ENCODE measurements at places on chromosomes 12 and 14. TPM values are rescaled to one million over a fixed set of nuclear protein-coding genes. Genes with fewer than 3 reads are reported as not detected.
A peak's percentile ranks its signal among the peaks of the same experiment; 100 is the strongest.

DNA sequence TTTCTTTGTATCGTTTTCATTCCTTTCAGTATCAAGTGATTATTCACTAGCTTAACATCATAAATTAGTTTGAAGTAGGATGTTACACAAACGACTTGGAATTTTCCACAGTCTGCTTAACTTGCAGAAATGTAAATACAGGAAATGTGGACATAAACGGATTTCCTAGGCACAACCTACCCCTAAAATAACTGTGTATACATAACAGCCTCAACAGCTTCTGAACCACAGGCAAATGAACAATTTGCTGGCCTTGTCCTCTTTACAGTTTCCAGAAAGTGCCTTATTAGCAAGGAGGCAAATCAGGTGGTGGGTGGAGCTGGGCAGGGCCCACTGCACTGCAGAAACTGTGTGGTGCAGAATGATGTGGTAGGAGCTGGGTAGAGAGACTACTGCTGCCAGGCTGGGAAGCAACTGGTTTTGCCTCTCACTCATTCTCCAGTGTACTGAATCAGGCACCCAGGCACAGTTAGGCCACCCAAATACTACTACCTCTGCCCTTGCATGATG lies 14.1 kb downstream of the DRAM1 start:
- no peak for DNase-seq

- DNase-seq: no peak
Observed at GRCh38 chr12:12216349-12217017, 50.4 kb downstream of the LRP6 start.

- peak; percentile 42 for DNase-seq
Observed at GRCh38 chr14:94392510-94392935, 4.1 kb upstream of the SERPINA1 start.

DNA sequence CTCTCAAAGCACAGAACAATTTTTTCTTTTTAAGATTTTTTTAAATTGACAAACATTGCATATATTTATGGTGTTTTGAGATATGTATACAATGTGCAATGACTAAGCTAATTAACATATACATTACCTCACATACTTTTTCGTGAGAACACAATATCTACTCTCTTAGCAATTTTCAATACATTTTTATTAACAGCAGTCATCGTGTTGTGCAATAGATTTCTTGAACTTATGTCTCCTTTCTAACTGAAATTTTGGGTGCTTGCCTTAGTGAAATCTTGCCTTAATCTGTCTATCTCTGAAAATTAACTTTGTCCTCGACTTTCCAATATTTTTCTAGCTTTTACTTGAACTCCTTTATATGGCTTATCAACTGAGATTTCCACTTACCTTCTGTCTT lies 6.8 kb downstream of the OR10A7 start:
- no peak for DNase-seq

- DNase-seq: no peak
Observed at GRCh38 chr12:89033062-89033461, 319.2 kb downstream of the DUSP6 start.

DNA sequence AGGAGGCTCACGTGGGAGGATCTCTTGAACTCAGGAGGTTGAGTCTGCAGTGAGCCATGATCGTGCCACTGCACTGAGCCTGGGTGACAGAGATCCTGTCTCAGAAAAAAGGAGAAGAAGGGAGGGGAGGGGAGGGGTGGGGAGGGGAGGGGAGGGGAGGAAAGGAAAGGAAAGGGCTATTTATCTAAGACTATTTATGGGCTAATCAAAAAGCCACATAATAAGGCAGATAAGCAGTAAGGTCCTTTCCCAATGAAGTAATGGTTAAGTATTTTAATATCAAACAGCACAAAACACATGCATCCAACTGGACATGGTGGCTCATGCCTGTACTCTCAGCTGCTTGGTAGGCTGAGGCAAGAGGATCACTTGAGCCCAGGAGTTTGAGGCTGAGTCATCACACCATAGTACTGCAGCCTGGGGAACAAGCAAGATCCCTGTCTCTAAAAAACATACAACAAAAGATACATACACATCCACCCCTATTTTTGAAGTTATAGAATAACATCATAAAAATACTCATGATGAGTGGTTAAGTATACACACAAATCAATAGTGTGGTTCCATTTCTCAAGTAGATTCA lies 9.7 kb downstream of the PAWR start:
- DNase-seq: no peak

Gene HAL
- total RNA-seq: 0.37 TPM

DNA sequence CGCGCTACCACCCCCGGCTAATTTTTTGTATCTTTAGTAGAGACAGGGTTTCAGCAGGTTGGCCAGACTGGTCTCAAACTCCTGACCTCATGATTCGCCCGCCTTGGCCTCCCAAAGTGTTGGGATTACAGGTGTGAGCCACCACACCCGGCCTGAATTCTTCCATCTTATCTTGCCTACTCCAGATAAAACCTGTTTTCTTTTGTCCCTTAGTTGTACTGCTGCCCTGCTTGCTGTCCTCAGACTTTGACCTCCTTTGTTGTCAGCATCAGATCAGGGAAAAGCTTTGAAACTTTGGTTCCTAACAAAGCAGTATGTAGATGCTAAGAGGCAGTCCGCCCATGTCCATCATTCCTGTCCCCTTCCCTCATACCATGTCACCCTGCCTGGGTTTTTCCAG lies 15.9 kb downstream of the COPZ1 start:
- no peak for DNase-seq

Gene FICD
- 6.1 TPM for total RNA-seq

Gene LIN7A
- total RNA-seq: 2.1 TPM

GRCh38 chr12:61546296-61546695 lies 713.9 kb upstream of the USP15 start:
- DNase-seq: no peak

DNA sequence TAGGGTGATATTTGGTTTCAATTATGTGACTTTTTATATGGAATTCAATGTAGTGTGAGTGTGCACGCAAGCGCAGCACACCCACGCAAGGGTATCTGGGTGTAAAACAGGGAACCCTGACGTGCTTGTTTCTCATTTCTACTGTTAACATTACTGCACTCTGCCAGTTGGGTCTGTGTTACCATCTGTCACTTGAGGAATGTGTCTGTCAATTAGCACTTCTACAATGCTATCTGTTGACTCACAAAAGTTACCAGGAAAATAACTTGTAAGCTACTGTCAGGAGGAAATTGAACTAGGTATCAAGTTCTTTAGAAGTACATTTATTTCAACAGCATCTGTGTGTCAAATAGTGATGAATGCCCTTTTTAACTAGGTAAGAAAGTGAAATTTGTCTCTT lies 695.5 kb upstream of the LRFN5 start:
- DNase-seq: no peak

Gene FGD6
- total RNA-seq: 0.86 TPM

GRCh38 chr14:35965400-35965799 lies 139.3 kb downstream of the BRMS1L start:
- no peak for DNase-seq

DNA sequence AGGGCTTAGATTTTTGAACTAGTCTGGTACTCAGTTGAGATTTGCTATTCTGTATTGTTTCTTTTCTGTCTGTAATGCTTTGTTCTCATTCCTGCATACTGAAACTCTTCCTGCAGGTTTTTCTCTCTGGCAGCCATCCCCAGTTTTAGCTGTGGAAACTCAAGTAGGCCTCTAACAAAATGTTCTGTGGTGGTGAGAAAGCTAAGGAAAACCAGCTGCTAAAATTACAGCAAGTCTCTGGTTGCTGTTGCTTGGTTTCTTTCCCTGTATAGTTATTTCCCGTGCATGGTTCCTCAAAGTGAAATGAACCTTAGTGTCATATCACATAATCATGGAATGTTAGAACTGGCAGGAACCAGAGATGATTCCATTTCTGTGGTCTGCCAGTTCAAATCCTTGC lies 442.5 kb downstream of the NRXN3 start:
- no peak for DNase-seq

Gene DNAH10
- total RNA-seq: 0.31 TPM

DNA sequence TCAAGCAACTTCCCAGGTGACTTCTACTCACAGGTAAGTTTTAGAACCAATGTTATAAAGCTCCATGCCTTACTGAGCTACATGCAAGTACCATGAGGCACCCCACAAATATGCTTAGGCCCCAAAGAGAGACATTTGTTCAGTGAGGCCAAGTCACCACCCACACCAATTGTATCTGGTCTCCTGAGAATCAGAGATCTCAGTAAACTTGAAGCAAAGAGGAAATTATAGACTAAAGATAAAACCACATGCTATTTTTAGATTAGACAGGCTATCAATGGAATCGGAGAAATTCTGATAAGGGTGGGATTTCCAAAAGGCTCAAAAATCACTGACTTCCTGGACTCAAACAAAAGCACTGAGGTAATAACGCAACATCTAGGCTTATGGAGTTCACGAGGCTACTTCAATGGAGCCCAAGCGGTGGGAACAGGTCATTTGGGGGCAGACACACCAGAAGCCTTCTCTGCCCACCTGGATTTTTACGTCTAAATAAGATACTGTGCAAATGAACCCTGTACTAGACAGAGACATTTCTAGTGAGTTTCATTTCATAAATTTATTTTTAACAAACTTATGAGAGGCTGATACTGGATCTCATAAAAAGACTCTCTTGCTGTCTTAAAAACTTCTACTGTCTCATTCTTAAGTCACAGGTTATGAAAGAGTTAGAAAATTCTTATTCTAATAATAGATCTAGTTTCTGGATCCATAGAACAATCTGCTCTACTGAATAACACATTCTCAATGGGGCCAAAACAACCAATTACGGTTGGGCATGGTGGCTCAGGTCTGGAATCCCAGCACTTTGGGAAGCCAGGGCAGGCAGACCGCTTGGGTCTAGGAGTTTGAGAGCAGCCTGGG lies 7.7 kb downstream of the SLC15A4 start:
- no peak for DNase-seq

Gene ASIC1
- 11.2 TPM for total RNA-seq

- DNase-seq: no peak
Observed at GRCh38 chr14:54207075-54207474, 189.7 kb upstream of the CDKN3 start.

DNA sequence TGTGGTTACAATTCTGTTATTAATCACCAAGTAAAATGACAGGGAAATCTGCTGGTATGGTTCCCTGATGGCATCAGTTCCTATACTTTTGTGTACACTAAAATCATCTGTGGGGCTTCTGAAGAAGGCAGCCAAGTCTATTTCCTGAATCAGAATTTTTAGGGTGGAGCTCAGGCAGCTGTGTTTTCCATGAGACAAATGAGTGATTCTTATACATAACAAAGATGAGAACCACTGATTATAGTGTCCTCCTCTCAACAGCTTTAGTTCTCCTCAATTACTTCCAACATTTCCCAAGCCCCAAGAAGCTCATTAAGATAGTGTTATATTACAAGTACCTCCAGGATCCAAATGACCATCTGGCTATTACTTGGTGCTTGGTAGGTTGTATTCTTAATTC lies 64.5 kb upstream of the USP44 start:
- DNase-seq: no peak

- DNase-seq: peak; percentile 36
Observed at GRCh38 chr14:68285421-68286179, 466.0 kb downstream of the RAD51B start.

Gene PDZRN4
- total RNA-seq: not detected

DNA sequence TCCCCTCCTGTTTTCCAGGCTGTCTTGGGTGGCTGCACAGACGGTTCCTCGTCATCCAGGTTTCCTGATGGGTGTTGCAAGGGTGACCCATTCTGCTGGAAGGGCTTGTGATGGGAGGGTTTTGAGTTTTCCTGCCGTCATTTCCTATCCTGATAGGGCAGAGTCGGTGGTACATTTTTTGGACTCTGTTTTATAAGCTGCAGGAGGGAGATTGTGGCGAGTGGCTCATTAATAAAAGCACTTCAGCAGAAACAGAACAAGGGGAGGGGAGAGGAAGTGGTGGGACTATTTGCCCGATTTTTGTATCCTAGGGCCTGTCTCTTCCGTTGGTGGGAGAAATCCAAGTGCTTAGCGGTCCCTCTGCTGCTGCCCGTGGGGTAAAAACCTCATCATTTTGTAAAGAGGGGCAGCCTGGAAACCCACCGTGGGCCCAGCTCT lies 40.0 kb downstream of the TSPAN9 start:
- no peak for DNase-seq

- no peak for DNase-seq
Observed at GRCh38 chr14:43356979-43357545, 1150.0 kb downstream of the FSCB start.

GRCh38 chr14:94663538-94663937 lies 51.3 kb downstream of the SERPINA3 start:
- no peak for DNase-seq

Gene ANGEL1
- total RNA-seq: 14.1 TPM

DNA sequence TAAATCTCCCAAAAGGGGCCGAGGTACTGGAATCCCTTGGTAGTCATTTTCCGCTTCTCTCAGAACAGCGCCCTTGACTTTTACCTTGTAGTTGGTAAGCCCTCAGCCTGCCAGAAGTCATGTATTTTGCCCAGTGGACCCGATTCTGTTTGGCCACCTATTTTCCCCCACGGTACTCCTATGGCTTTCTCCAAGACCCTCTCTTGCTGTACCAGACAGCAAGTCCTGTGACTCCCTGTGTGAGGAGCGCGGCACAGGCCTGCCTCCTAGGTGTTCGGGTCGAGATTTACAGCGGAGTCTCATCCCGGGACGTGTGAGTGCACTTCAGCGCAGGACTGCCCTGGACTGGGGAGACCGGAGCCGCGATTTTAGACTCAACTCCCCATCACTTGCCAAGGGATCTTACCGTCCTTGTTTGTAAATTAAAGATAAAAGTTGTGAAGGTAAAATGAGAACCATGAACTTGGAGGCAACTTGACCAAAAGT lies 1.1 kb upstream of the MBD6 start:
- no peak for DNase-seq

GRCh38 chr14:105929327-105930081 lies 403.1 kb downstream of the TMEM121 start:
- DNase-seq: no peak

DNA sequence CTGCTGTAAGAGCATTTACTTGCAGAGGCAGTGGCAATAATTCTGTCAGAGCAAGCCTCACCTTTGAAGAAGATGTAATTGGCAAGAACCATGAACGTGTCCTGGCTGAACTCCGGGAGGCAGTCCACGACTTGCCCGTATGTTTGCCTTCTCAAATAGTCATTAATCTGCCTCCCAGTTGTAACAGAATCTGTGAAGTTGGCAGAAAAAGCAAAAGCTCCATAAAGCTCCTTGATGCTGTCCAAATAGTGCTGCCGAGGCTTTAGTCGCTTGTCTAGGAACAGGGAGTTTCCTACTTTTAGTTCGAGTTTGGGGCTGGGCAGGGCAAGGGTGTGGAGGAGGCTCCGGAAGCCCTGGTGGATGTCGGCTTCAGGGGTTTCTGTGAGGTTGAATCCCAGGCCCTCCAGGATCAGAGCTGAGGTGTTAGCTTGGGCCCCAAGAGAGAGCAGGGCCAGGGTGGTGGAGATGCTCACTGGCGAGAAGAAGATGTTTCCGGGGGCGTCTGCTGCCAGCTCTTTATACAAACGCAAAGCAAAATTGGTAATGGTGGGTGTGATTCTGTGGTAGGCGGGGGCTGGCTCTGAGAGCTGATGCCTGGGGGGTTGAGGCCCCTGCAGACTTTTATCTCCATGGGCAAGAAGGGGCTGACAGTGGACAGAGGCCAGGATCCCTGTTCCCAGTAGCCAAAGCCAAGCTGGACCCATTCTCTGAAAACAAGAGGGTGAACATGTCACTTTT lies 4.4 kb downstream of the SERPINA11 start:
- no peak for DNase-seq

Gene SERPINA10
- total RNA-seq: not detected

Gene RPGRIP1
- not detected for total RNA-seq

GRCh38 chr12:50598321-50598862 lies 93.6 kb downstream of the DIP2B start:
- no peak for DNase-seq

GRCh38 chr12:20040831-20041230 lies 327.5 kb upstream of the PDE3A start:
- no peak for DNase-seq

Measured in activated T-helper 1 cell treated with anti-CD3 and anti-CD28 coated beads, Interleukin-12 subunit alpha, Interleukin-12 subunit beta, Interleukin-2, Interleukin-4 antibody, amounts not matched to agents 30 ng/mL and 10 ng/mL and 1 ng/mL, durations not matched to agents 14 hours and 24 hours and 36 hours (primary cell).